COLO829 (cell line): ENCODE measurements at places on chromosomes 3 and 15.

DNA sequence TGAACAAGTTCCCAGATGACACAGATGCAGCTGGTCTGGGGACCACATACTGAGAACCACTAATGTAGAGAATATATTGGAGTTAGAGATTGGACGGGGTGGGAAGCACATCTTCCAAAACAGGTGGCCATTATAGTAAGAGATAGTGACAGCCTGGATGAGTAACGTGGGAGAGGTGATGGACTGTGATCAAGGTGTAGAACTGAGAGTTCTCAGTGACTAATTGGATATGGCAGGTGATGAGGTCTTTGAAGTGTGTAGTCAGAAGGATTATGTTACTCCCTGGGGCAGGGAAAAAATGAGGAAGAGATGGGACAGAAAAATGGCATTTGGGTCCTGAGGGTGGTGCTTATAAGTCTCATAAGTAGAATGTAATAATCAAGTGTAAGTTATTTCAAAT is 66.6 kb downstream of the KCNMB2 start:
- no peak for DNase-seq

GRCh38 chr3:137770066-137770834 is 6.1 kb downstream of the SOX14 start:
- no peak for DNase-seq

DNA sequence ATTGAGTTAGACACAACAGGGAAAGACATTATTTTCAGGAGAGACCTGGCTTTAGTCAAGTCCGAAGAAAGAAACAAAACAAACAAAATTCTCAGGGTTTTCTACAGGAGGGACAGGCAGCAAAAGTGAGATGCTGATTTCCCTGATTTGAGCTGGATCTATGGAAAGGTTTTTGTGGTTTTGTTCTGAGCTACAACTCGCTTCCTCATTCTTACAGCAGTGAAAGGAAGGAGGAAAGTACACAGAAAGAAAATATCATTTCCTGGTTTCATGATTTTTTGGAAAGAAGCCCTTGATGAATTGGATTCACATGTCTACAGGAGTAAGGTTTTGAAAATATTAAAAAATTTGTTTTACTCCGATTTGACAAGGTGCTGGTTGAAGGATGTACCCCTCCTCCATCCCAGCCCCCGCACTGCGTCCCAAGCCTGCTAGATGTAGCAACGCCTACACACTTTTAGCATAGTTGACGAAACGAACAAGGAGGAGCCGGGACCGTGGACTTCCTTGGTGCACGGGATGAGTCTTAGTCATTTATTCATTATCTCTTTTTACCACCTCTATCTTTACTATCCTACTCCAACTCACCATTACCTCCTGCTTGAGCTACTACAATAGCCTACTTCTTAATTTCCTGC is 10.8 kb downstream of the PRICKLE2 start:
- DNase-seq = peak; percentile 81

DNA sequence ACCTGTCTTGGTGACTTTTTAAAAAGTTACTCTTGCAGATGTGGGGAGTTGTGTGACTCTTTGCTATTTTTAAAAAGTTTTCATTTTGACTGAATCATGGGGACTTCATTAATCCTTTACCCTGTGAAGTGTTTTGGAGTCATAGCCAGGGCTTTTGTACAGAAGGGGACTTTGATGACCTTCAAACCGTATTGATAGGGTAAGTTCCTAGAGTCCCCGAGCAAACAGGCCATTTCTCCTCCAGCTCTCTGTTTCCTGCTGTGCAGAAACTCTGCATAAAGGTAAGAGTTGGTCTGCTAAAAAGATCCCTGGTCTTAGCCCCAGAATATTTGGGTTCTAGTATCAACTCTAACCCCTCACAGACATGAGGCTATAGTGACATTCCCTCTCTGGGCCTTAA is 170.8 kb upstream of the BCL6 start:
- no peak for DNase-seq

GRCh38 chr3:187551416-187551815 is 118.8 kb downstream of the SST start:
- no peak for DNase-seq

- DNase-seq = no peak
Measured at GRCh38 chr15:62691008-62691407, 351.5 kb upstream of the TPM1 start.

- DNase-seq = no peak
Measured at GRCh38 chr3:191066669-191067068, 132.4 kb upstream of the OSTN start.

DNA sequence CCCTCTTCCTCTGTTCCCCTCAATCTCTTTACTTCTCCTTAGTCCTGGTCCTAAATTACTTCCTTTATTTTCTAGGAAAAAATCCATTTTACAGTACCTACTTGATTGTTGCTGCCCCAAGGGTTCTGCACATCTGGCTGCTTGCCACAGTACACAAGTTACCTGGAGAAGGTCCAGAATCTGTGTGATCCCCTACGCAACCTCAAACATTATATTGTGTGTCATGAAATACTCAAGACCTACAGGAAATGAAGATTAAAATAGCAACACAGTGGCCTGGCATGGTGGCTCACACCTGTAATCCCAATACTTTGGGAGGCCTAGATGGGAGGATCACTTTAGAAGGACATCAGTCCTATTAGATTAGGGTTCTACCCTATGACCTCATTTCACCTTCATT is 48.7 kb downstream of the PRKAR2A start:
- no peak for DNase-seq

DNA sequence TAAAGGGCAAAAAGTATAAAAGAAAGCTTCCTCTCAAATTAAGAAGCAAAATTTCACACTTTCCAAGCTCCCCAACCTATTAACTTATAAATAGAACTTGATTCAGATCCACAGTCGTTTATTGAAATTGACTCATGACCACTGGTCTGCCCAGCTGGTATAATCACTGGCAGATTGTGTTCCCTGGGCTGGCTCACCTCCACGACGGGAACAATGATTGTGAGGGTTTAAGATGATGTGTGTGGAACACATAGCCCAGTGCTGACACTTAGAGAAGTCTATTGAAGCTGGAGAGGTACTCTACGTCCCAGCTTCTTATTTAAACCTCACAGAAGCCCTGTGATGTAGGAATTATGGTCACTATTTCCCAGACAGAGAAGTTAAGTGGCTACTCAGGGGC is 90.4 kb downstream of the MB21D2 start:
- DNase-seq = no peak

DNA sequence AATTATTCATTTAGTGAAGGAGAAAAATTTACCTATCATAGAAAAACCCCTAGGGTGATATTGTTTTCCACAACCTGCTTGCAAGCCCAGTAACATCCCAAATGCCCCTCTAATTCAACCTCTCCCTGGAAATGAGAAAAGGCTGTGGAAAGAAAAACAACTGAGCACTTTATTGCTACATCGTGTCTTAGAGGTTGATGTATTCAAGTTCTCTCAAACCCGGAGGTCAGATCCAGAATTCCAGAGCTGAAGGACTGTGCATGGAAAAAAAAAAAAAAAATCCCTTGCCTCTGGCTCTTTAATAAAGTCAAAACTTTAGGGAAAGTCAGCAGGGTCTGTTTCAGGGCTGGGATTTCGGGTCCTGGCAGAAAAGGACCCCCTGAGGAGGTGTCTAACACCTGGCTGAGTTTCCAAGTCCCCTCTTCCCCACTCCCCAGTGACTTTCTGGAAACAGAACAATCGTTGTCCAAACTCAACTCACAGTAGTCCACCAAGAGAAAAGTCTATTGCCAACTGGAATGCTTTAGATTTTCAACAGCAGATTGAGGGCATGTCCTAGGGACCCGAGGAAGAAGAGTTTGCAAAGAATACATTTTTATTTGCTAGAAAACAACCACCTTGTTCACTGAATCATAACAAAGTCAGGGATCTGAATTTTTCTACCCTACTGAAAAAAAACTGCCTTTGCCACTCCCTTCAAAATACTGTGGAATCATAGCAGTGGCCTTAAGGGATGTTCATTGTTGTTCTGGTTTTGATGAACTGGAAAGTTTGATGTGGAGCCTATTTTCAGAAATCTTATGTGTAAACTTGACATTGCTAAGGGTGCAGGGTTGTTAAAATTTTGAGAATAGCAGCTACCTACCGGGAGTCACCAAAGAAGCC is 207.5 kb upstream of the ADAMTS9 start:
- no peak for DNase-seq

DNA sequence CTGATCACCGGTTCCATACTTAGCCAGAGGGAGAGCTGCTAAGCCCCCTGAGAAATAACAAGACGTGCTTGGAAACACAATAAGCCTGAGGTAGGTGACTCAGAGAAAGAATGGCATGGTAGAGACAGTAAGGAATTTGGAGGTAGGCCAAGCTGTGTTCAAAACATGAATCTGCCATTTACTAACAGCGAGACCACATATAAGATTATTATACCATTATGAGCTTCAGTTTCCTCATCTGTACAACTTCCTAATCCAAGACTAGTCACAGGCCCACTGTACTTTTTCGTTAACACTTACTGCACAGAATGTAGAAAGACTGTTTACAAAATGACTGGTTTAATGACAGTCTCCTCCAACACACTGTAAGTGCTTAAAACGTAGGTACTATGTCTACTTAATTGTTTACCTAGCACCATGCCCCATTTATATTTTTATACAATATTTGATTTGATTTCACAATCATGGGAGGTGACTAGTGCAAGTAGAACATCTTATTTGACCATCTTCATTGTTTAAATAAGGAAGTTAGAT is 25.7 kb downstream of the ATOSA start:
- DNase-seq = no peak

DNA sequence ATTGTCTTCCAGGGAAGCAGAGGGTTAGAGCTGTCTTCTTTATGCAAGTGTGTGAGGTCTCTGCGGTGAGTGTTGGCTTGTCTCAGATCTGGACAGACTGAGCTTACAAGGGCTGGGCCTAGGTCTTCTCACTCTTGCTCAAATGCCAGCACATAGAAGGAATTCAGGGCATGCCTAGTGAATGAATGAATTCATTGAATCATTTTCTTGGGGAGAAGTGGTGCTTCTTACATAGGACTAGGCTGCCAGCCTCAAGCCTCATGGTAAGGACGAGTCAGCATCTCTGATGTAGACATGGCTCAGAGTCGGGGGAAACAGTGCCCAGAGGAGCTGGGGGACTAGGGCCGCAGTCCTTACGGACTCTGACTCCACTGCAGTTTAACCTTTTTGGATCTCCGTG is 17.2 kb downstream of the MKRN2 start:
- no peak for DNase-seq

GRCh38 chr15:50828610-50829206 is 63.2 kb upstream of the SPPL2A start:
- peak; percentile 17 for DNase-seq

GRCh38 chr3:126538966-126539365 is 15.0 kb downstream of the CHST13 start:
- no peak for DNase-seq

- DNase-seq = no peak
Measured at GRCh38 chr15:63931556-63931955, 97.8 kb upstream of the HERC1 start.

GRCh38 chr15:84944311-84944710 is 37.3 kb upstream of the PDE8A start:
- DNase-seq = no peak

DNA sequence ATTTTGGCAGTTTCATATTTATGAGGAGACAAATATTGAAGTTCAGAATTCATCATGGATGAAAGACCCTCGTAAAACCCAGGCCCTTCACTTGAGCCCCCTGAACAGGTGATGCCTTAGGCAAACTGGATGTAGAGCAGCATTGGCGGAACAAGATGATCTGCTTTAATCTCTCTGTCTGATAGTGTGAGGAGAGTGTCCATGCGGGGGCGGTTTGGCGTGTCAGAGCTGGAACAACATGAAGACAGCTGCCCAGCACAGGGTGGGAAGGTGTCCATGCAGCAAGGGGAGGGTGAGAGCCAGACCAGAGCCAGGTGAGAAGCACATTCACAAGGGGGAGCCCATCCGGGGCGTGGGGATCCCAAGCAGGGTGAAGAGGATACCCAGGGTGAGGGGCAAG is 31.8 kb upstream of the ANP32A start:
- DNase-seq = no peak

DNA sequence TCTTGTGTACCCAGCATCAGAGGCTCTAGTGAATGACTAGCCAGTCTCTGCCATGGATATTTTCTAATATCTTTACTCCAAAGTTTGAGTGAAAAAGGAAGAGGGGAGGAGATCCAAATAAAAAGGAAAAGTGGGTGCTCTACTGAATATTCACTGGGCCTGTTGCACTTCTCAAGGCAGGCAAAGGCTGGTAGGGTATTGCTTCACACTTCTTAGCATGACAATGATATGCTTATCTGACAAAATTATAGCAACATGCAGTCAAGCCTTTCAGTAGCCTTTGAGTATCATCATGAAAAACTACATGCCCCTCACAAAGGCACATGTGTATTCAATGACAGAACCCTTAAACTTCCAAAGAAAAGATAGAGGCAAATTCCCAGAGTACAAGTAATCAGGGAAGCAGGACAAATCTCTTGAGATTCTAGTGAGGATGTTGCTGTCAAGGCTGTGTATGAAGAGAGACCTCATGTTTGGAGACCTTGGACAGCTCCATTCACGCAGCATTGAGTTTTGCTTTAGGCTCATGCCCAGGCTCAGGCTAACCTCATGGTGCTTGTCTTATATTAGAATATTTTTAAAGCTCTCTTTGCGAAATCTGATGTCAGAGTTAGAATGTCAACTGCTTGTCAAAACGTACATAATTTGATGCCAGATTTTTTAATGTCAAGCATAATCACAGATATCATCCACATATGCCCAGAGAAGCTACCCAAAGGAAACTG is 506.9 kb downstream of the OCA2 start:
- DNase-seq = no peak

GRCh38 chr3:187963003-187963676 is 190.8 kb upstream of the LPP start:
- no peak for DNase-seq

- DNase-seq = no peak
Measured at GRCh38 chr3:129421988-129422745, 6.3 kb downstream of the EFCAB12 start.
